ENCODE measurements at places on chromosomes 7 and 10. TPM values are rescaled to one million over a fixed set of nuclear protein-coding genes. Genes with fewer than 3 reads are reported as not detected.

- DNase-seq: peak; percentile 90
Observed at GRCh38 chr10:32149252-32149955, 93.2 kb upstream of the KIF5B start.

SFXN3 gene
- 54.0 TPM for total RNA-seq

GRCh38 chr7:104956753-104957450 lies 57.1 kb upstream of the KMT2E start:
- DNase-seq: no peak

DNA sequence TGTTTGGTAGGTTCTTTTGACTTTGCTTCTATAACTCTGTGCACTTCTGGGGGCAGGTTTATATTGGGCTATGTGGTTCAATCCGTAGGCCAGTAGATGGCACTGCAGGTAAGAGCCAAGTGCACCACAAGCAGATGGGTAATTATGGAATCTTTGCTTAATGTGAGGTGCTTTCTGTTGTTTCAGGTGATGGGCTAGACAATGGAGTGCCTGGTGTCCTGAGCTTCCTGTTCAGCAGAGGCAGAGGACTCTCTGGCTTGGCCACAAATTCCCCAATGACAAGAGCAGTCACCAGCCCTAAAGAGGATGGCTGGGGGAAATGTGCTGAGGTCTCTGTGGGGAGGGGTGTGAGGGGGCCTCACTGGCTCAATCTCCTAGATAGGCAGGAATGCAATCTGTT lies 455.0 kb downstream of the CCSER2 start:
- DNase-seq: peak; percentile 24

- DNase-seq: no peak
Observed at GRCh38 chr7:44629829-44630522, 23.5 kb downstream of the OGDH start.

- no peak for DNase-seq
Observed at GRCh38 chr10:125640653-125641052, 42.3 kb downstream of the TEX36 start.

DNA sequence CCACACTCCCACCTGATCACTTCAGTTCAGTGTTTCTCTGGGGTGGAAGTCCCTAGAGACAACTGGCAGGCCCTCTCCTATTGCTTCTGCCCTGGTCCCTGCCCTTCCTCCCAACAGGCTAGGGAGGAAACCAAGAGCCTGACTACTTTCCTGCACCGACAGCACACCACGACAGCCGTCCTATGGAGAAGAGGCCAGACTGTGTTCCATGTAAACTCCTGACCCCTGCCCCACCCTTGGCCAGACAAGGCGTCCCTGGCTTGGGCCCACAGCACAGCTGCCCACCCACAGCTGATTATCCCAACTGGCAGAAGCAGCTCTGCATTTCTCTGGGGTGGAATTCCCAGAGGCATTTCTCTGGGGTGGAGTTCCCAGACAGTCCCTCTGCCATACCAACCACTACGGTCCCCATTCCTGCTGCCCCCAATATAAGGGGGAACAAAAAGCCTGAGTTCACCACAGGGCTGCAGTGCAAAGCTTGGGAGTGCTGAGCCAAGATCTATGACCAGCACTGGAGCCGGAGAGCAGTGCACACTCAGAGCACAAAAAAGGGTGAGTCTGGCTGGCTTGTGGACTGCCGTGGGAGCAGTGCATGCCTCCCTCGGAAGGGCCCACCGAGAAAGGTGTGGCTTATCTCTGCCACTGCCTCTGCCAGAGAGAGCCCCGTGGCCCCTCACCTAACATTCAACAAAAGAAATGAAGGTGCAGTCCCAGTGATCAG lies 193.4 kb downstream of the HPSE2 start:
- DNase-seq: no peak

POU6F2 gene
- not detected for total RNA-seq

All from adrenal gland (tissue), 19 donors.